Forelimb muscle (tissue), 1 donor: ENCODE measurements at places on chromosomes 12 and 14.

GRCh38 chr12:49133014-49133413 lies 1.8 kb upstream of the TUBA1B start:
- DNase-seq = no peak

GRCh38 chr12:110048242-110049027 lies at the start of gene C12orf76:
TSS of gene C12orf76 (minus strand) at chr12:110048522. CDS start at chr12:110048495, 27 bp downstream.
- DNase-seq = peak; percentile 97

- DNase-seq = no peak
Measured at GRCh38 chr12:23415180-23415579, 534.3 kb downstream of the SOX5 start.

DNA sequence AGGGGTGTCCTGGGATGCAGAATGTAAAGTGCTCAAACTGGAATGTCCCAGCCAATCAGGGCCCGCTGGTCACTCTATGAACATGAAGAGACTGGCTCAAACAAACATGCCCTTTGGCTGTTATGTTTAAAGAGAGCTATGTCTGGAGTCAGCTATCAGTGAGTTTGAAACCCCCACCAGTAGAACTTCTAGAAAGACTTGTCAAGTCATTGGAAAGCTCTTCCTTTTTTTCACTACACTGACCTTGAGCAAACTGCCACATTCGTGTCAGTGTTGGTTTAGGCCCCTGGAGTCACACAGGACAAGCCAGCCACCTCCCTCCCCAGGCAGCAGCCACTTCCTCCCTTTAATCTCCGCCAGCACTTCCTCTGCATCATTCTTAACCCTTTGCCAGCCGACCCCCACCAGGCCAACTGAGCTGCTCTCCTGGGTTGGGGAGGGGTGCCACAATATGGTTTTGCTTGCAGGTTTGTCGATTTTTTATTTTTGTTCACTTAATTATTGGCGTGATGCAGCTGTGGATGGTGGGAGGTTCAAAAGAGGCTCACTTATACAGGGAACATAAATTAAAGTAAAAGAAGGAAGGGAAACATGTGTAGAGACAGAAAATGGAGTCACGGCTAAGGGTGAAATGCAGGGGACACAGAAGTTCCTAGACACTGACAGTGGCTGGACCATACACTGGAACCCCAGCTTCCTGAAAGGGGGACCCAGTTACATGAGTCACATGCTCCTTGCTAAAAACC lies 25.3 kb downstream of the CMKLR1 start:
- DNase-seq = no peak

DNA sequence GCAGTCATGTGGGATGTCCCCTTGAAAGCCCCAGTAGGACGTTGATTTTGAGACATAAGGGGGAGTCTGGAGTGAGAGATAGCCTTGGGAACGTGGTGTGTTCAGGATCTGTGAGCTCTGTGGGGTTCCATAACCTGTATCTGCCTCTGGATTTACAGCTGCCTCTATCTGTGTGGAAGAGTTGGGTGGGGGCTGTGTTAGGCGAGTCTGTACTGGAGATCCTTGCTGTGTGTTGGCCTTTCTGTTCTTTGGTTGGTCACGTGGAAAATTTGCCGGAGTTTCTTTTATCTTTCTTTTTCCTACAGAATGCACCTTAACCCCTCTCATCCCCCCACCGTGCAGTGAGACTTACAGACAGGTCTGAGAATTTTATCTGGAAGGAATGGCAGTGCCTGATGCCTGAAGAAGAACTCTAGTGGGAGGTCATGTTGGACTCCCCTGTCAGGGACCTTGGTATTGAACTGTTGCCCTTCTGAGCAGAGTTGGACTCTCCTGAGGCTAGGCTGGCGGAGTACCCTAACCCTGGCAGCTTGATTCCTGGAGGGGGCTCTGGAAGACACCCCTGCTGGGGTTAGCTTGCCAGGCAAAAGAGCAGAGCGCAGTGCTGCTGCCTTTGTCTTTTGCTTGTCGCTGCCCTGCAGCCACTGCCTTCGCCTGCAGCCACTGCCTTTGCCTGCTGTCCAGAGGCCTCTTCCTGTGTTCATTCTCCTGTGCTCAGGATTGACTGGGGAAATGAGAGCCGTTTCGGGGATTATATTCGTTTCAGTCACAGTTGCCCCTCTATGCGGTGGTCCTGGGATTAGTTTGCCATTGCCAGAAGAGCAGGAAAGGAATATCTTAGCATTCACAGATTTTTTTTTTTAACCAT lies 34.1 kb downstream of the ZNF664 start:
- no peak for DNase-seq

- no peak for DNase-seq
Measured at GRCh38 chr12:14840616-14841015, 2.7 kb downstream of the ART4 start.

DNA sequence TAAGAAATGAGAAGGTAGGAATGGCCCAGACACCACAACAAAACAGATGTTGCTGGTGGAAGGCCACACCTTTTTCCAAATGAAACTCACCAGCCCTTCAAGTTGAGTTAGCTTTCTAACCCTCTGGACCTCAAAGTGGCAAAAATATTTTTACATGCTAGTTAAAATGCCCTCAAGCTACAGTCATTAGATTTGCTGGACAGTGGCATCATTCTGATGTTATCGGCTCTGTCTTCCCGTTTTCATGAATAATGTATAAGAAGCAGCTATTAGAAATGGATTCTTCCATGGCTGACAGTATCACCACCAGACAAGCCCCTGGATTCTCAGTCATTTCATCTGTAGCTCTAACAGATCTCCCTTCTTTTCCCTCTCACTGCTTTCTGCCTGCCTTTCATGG lies 37.1 kb upstream of the PLXNC1 start:
- DNase-seq = no peak

DNA sequence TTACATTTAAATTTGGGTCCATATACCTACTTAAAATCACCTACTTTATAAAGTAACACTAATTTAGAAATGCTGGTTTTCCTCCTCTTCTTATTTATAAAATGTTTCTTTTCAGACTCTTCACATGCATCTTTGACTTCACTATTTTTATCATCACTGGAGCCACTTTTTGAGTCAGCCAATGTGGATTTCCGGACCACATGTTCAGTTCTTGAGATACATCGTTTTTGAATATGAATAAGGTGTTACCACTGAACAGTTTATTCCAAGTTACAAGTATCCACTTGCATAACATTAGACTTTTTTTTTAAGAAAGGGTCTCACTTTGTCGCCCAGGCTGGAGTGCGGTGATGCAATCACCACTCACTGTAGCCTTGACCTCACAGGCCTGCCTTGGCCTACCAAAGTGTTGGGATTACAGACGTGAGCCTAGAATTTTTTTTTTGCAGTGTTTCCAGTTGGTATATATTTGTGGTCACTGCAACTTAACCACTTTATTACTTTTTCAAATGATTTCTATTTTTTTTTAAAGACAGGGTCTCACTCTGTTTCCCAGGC lies 5.7 kb downstream of the FNTB start:
- no peak for DNase-seq

DNA sequence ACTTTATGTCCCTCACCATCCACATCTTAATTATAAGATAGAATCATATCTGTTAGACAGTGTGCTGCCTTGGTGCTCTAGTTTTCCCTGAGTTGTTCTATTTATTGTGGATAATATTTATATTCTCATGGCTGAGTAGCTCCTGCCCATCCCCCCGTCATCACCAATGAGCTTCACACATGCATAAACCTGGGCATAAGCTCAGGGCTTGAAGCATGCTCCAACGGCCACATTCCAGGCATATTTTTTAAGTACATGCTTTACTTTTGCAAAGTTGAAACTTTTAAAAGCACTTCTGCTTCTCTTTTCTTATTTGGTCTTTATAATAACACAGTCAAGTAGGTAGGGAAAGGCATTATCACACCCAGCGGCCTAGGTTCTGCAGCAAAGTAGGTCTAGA lies 3.4 kb upstream of the FBXO34 start:
- DNase-seq = no peak
